Cortex of kidney (tissue), 1 donor: ENCODE measurements at places on chromosomes 3 and 15.

DNA sequence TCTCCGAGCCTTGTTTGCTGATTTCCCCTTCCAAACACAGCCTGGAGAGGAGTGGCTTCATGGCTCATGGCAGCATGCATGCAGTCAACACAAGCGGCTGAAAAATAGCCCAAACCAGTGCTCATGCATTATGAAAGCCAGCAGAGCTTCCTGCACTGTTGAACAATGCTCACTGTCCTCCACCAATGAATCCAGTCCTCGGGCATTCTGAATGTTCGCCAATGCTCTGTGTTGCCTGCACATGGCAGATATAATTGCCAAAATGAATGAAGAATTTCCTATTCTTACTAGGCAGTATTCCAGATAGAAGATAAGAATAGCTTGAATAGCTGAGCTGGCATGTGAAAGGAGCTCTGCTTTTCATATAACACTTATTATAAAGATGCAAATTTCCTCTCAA lies 252.7 kb downstream of the ROBO1 start:
- DNase-seq = no peak

DNA sequence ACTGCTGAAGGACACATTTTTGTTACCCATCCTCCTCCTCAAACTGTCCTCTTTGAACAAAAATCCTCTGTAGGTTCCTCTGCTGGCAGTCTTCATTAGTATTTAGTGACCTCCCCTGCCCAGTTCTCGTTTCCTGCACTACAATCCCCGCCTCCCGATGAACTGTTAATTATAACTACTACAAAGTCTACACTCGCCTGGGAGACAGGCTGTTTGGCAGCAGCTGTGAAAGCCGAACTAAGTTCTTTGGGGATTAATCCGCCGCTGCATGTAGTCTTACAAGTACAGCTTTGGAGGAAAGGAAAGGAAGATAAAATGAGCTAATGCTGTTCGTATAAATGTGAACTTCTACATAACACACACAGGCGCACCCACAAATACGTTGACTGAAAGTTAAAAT lies 160.0 kb upstream of the WNT5A start:
- no peak for DNase-seq

GRCh38 chr3:123348471-123349200 lies 100.3 kb downstream of the ADCY5 start:
- DNase-seq = no peak

DNA sequence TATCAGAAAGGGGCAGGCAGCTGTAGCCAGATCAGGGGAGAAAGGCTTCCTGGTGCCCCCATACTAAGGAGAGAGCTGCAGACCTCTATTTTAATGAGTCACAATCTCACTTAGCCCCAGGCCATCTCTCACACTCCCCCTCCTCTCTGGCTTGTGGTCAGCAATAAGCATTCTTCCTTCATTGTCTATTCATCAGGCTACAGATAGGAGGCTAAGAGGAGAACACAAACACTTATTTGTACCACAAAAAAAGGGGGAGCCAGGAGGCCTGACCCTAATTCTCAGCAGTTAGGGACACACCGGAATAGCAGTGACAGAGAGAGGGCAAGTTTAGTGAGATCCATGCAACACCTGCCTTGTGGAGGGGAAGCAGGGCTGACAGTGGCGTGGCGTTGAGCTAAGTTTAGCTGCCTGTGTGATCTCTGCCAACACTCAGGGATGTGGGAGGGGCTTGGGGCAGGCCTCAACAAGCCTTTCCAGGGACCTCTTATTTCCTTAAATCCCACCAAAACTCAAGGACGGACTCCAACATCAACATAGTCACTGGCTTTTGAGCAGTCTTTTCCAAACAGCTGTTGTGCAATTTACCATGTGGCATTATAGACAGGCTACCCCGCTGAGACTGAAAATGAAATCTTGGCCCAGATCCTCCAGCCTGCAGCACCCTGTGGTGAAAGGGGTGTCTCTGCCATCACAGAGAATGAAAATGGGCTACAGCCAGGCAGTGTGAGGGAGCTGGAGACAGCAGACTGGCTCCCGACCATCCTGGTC lies 191.9 kb upstream of the TSC22D2 start:
- DNase-seq = no peak

DNA sequence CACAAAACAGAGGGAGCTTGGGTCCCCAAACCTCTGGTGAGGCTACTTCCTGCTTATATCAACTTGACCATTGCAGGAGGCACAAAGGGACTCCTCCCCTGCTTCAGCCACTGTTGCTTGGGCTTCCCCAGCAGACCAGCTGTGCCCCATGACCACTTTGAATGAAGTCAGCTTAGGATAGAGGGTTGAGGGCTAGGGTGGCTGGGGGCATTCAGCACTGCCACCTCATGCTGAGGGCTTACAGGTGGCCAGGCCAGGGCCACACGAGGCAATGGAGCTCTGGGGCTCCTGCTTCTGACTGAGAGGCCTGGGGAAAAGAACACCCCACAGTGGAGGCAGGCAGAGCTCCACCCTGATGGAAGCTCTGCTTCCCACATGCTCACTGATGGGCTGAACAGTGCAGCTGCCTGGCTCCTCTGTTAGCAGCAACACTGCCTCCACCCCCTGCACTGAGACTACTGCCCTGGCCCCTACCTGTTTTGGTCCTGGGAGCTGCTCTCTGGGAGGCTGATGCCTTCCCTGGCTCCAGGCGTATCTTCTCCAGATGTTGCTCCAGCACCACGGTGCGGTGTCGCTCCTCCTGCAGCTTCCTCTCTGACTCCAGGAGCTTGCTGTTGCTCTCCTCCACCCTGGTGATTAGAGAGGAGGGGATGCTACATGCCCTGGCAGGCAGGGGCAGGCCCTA lies 10.2 kb upstream of the HHATL start:
- no peak for DNase-seq

GRCh38 chr3:99648516-99648915 lies 10.1 kb downstream of the COL8A1 start:
- DNase-seq = no peak

- DNase-seq = no peak
These were observed 11.4 kb downstream of the CLK3 start for GRCh38 chr15:74626752-74627692.

DNA sequence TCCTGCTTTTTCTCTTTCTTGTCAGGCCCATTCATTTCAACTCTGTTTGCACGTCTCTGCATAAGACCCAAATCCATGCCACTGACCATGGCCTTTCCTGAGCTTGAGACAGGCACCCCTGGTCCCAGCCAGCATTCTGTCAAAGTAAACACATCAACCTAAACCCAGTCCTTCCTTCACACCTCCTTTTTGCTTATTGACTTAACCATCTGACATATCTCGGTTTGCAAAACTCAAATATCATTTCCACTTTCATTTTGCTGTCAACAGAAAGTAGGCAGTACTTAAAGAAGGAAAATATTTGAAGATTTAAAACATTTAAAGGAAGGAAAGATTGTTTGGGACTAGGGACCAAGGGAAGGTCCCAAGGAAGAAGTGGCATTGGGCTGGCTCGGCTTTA lies 48.2 kb upstream of the KBTBD8 start:
- DNase-seq = no peak

- DNase-seq = no peak
These were observed 23.9 kb upstream of the CDCP1 start for GRCh38 chr3:45170096-45170495.

DNA sequence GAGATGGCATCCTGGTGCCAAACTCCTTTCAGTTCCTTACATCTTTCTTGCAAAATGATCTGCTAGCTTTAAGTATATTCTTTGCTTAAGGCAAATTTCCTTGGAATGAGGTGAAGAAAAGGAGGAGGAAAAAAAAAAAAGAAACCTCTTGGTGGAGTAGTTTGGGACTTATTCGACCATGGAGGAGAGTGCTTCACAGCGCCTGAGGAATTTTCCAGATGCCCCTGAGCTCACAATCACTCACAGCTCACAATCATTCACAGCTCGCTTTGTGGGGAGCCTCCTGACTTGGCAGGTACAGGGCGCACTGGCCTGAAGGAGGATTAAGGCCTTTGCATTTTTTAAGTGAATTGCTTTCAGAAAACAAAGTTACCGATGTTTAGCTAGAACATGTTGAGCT lies 53.9 kb downstream of the BOC start:
- DNase-seq = no peak

DNA sequence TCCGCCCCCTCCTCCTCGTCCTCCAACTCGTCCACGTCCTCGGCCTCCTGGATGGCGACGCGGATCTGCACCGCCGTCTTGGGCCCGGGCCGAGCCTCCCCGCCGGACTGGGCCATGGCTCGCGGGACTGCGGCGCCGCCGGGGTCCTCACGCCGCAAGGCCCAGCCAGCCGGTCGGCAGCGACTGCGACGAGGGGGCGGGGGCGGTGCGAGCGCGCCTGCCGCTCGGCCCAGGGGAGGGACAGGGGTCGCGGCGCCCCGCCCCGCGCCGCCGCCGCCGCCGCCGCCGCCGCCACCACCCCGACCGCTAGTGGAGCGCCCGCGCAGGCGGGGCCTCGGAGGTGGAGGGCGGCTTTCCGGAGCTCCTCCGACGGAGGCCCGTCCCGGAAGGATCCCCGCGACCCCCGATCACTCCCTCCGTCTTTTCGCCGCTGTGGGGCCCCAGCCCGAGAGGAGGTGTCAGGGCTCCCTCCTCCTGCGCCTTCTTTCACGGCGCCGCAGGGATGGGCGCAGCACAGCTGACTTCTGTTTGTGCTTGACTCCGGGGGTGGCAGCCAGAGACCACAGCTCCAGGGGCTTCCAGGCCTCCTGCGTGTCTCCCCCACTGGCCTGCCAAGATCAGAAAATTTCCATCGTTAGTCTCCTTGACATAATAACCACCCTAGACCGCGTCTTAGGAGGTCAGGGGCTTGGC lies at the start of gene LARP6:
Gene LARP6, minus strand, starts transcription at position 185 of the 693 bp plus-strand sequence. Its CDS starts 69 bp downstream, at position 116.
- no peak for DNase-seq

- DNase-seq = no peak
These were observed 10.1 kb downstream of the USP3 start for GRCh38 chr15:63514531-63514943.

DNA sequence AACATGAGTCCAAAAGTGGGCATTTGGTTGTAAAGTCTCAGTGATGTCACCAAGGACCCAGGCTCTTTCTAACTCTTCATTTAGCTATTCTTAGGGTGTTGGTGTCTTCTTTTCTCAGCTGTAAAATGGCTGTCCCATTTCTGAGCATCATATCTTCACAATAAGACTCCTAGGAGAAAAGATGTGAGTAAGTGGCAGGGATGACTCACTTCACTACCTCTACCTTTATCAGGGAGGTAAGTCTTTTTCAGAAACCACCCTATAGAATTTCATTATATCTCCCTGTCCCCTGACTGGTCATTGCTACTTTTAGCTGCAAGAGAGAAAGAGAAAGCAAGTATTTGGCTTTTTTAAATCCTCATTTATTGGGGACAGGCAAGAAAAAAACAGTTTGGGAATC lies 300.2 kb upstream of the RBMS3 start:
- DNase-seq = no peak

- DNase-seq = no peak
These were observed 68.9 kb downstream of the WWTR1 start for GRCh38 chr3:149588909-149589308.

- no peak for DNase-seq
These were observed 478.5 kb upstream of the PROK2 start for GRCh38 chr3:72263223-72263990.

DNA sequence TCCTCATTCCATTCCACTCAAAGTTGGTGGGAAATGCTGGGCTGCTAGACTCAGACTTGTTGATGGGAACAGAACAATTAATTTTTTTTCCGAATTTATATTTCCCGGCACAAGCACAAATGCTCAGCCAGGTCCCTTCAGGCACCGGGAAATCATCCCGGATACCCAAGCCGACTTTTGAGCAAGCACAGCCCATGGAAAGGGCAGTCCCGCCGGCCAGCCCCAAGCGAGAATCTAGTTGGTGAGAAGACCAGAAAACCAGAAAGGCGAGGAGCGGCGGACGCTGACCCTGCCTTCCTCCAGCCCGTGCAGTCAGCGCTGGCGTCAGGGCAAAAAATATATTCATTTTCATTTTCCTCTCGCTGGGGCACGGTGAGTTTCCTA lies 763 bp upstream of the ZIC4 start:
- no peak for DNase-seq

- no peak for DNase-seq
These were observed 149.3 kb upstream of the ATP11B start for GRCh38 chr3:182644013-182644412.

DNA sequence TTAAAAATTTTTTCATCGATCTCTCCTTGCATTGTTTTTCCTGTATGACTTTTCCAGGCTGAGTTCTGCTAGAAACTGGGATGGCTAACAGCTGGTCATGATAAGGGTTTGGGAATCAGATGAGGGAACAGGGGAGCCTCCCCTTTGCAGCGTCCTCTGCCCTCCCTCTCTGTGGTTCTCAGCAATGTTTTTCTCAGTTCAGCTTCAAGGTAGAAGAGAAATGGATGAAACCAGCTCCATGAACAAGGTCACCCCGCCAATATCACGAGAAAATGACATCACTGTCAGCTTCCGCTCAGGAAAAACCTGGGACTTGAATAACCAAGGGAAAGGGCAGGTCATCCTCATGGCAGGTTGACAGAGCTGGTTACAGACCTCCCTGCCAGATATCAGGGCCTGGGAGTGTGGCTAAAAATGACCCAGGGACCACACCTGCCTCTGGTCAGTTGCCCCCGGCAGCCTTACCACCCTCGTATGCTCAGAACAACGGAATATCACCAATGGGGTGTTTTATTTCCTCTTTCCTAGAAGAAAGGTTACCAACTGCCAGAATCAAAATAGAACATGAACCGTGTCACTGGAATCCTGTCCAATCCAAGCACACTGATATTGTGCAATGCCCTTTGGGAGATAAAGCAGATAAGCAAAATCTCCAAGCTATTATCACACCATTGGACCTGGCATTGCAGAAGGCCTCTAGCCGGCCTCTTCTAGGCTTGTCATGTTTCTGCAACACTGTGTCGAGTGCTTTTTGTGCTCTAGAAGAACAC lies 26.1 kb downstream of the LSM3 start:
- no peak for DNase-seq

- no peak for DNase-seq
These were observed 219.0 kb downstream of the LSAMP start for GRCh38 chr3:116226266-116226665.

- DNase-seq = no peak
These were observed 30.2 kb upstream of the IREB2 start for GRCh38 chr15:78407608-78408354.

- DNase-seq = no peak
These were observed 231.9 kb upstream of the LRTM1 start for GRCh38 chr3:55159711-55160110.

DNA sequence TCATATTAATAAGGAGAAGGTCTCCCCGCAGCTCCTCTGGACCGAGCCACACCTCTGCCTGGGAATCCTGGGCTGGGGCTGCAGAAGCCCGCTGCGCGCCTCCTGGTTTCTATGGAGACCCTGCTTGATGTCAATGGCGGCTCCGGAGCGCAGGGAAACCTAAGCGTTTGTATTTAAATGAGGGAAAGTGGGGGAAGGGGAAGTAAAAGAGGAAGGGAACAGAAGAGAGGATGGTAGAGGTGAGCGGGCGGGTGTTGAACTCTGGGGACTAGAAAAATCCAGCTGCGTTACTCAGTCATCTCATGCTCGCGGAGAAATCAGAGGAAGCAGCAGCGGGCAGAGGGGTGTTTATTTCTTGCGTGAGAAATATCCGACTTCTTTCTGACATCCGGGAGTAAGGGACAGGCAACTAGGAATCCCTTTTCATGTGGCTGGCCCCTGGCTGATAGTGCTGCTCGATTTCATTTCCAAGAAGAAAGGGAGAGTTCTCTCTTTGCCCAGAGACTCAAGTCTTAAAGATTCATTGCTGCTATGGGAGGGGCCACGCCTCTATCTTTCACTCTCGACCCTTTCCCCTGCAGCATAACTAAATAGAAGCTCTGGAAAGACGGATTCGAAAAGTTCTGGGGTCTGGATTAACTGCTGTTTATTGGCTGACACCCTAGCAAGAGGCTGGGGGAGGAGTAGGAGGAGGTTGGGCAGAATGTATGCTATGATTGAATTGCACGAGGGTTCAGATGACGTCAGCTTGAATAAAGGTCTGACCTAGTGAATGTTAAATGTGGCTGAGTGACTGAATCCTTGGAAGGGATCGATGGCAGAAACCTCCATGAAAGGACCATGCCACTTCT lies 110.5 kb upstream of the GAP43 start:
- no peak for DNase-seq
